ENCODE measurements at places on chromosomes 2 and 18.

GRCh38 chr2:164625378-164625971, 4.2 kb upstream of the GRB14 start:
- DNase-seq, result no peak

DNA sequence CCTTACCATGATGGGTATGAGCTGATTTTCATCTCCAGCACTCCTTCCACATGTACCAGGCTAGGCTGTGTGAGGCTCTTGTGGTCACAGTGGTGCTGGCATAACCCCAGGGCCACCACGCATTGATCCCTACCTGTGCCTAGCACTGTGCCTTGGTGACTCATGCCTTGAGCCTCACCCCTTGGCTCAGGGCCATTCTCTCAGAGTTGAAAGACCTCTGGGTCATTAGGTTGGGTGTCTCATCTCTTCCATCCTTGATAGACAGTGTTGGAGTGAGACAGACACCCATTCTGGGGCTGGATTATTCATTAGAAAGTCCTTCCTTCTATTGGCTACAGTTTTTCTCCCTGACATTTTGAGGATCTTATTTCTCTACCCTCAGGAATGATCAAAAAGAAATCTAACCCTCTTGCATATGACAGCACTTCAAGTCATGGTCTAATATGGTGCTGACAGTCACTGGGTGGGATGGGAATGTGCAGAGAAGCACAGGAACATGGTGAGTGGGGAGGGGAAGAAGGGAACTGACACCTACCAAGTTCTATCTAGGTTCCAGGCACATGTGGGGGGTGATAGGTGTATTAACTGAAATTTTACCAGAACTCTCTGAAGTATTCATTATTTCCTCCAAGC, 41.3 kb downstream of the DYSF start:
- DNase-seq, result no peak

- DNase-seq, result no peak
These were observed 20.4 kb downstream of the DSG4 start for GRCh38 chr18:31396796-31397612.

GRCh38 chr2:53437371-53437770, 330.2 kb upstream of the CHAC2 start:
- peak; percentile 4 for DNase-seq

DNA sequence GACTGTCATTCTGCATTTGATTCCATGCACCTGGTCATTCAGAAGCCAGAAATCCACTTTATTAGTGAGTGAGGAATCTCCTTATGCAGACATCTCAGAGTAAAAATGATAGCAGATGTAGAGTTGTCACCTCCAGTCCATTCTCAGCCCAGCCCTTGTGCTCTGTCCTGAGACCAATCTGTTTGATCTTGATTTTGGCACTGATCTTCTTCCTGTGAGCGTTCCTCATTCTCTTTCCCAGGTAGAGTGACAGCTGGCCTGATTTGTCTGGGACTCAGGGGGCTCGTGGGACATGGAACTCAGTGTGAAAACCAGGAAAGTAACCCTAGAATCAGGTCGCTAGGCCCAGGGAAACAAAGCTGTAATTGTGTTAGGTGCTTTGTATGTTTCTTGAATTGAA, 8.9 kb downstream of the ARHGAP25 start:
- DNase-seq, result no peak

GRCh38 chr2:85579266-85579935, 2.0 kb downstream of the VAMP8 start:
- no peak for DNase-seq

DNA sequence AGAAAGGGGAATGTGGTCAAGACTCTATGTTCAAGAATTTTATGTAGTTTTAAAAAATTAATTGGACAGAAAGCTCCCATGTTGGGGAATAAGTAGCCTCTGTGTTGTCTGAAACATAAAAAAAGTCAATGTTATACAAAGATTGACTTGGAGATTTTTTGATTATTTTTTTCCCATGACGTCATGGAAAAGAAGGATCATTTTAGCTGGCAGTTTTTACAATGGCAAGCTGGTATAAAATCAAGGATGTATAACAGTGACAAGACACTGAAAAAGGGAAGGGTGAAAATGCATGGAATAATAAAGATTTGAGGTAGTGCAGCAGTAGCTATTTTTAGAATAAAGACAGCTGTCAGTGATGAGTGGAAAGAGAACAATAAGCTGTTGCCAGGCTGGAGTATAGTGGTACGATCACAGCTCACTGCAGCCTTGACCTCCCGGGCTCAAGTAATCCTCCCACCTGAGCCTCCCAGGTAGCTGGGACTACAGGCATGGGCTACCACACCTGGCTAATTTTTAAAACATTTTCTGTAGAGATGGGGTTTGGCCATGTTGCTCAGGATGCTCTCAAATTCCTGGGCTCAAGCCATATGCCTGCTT, 9.2 kb downstream of the SLC39A10 start:
- no peak for DNase-seq

GRCh38 chr18:35085450-35086380, 44.5 kb downstream of the MAPRE2 start:
- no peak for DNase-seq

DNA sequence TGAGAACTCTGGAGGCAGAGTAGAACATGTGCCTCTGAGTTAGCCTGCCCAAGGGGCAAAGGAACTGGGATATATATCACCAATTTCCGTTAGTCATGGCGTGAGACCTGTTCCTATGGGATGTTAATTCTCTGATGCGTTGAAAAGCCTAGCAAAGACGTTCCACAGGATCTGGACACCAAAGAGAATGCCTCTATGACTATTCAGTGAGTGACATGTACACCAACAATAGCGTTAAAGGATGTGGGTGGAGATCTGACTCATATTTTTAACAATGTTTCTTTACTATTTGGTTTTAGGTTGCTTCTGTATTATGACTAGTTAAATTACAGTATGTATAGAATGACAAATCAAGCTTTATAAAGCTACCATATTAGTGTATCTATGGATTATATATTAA, 320.9 kb upstream of the MC4R start:
- DNase-seq, result no peak

GRCh38 chr2:102449370-102449974, 23.6 kb upstream of the SLC9A4 start:
- DNase-seq, result peak; percentile 26

DNA sequence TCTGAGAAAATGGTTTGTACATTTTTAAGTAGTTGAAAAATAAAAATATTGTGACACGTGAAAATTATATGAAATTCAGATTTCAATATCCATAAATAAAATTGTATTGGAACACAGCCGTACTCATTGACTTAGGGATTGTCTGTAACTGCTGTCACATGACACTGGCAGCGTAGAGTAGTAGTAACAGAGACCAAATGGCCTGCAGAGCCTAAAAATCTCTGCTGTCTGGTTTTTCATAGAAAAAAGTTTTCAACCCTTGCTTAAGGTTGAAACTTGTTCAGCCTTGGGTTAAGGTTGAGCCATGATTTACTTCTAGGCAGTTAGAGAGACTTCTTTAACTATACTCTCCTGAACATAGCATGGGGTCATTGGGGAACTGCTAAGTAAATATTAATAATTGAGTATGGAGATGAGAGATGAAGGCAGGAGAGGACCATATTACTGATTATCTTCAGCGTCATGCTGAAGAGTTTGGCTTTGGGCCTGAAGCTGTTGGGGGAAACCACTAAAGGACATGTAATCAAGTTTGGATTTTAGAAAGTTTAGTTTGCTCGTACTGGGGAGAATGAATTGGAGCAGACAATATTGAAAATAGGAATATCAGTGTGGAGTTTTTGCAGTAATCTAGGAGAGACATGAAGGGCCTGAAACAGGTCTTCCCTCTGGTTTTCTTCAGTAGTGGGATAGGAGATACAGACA, 16.2 kb downstream of the EML4 start:
- DNase-seq, result no peak

GRCh38 chr18:48607056-48607984, 68.5 kb downstream of the CTIF start:
- peak; percentile 94 for DNase-seq

- DNase-seq, result no peak
These were observed 396.3 kb downstream of the TRIB2 start for GRCh38 chr2:13113002-13113401.

DNA sequence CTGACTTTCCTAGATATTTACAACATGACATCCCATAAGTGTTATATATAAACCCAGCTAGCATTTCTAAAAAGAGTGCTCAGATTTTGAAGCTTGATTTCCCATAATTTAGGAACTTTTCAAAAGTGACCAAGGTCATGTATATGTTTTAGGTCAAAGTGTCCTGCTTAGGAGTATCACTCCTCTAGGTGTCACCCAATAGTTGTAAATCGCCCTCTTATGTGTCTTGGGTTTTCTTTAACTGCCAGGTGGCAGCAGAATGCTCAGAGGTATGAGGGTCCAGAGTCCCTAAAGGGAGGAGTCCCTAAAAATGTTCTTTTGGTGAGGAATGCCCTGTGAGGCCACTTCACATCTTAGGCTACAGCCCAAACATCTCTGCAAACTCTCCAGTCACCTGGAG, 358.3 kb downstream of the CELF4 start:
- no peak for DNase-seq

DNA sequence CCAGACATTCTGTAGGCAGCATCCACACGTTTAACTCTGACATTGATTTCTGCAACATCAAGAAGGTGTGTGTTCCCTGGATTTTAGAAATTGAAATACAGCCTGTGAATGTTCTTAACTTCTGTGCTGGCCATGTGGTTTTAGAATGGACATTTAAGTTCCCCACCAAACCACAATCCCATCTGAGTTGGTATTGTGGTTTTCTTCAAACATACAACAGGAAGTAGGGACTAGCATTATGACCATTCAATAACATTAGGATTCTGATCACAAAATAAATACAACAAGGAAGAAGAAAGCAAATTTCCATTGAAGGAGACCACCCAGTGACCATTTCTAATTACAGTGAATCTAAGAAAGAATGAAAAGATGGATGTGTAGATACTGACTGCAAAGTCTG, 51.2 kb downstream of the MAP3K20 start:
- DNase-seq, result peak; percentile 76

DNA sequence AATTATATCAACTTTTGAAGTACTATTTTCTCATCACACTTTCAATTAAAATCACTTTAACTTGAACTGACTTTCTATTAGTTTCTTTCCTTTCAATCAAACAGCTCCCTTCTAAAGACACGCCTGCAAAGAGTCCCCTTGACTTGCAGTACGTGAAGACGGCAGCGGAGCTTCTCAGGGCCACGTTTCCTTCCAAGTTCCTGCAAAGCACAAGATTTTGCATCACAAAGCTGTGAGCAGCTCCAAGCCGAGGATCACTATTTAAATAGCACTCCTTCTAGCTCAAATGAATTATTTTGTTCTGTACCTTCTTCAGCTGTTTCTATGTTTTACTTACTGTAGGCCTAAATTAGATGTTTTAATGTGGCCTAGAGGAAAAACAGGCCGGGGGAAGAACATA, 30.8 kb downstream of the SH3YL1 start:
- no peak for DNase-seq

DNA sequence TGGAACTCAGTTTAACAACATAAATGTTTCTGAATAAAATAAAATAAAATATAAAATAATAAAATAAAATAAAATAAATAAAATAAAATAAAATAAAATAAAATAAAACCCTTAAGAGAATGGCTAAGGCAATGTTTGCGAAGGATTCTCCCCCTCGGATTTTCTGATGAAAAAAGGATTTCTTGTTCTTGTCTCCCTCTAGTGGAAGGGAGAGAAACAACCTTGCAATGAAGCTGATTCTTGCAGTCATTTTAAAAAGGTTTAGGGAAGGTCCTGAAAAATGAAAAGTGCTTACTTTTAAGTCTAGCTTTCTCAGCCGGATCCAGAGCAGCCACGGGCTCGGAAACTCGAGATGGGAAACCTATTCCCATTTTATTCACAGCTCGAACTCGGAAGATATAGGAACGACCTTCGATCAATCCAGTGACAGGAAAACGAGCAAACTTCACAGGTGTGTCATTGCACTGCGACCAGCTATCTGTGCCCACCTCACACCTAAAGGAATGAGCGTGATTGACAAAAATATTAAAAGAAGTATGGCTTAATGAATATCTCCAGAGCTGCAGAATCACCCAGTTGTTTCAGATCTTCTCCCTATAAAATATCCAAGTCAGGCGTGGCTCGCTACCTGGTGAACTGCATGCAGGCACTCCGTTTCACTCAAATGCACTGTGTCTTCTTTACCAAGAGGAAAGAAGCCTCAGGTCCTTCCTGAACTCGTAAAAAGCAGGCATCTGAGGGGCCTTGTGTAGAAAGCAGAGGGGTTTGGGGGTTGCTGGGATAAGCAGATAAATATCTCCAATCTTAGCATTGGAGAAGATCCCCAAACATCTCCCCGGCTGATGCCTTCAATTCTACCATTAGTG, 68.1 kb downstream of the MYOM1 start:
- DNase-seq, result peak; percentile 9

- DNase-seq, result peak; percentile 76
These were observed 129.7 kb downstream of the MAP4K4 start for GRCh38 chr2:101827246-101827645.

DNA sequence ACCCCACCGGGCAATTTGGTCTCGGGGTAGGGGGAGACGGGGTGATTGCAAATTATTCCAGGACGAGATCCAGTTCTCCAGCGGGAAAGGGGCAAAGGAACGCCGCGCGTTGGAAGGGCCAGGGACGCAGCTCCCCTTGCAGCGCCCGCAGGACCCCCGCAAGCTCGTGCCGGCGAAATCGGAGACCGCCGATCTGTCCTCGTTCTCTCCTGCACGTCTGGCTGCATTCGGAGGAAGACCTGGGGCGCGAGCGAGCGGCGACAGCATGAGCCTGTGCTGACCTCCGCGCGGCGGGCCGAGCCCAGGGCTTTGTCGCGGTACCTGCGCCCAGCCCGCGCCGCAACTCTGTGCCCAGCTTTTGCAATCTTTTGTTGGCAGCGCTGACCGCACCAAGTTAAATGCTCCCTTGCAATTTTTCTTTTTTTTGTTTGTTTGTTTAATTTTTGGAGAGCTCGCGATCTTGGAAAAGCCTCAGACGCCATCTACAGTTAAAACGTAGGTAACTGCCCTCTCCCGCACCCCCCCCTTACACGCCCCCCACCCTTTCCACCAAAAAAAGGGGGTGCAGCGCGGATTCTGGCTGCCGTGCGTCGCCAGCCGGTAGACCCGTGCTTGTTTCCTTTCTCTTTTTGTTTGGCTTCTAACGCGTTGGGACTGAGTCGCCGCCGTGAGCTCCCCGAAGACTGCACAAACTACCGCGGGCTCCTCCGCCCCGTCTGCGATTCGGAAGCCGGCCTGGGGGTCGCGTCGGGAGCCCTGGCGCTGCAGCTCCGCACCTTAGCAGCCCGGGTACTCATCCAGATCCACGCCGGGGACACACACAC, 667 bp downstream of the TRIB2 start:
- no peak for DNase-seq

DNA sequence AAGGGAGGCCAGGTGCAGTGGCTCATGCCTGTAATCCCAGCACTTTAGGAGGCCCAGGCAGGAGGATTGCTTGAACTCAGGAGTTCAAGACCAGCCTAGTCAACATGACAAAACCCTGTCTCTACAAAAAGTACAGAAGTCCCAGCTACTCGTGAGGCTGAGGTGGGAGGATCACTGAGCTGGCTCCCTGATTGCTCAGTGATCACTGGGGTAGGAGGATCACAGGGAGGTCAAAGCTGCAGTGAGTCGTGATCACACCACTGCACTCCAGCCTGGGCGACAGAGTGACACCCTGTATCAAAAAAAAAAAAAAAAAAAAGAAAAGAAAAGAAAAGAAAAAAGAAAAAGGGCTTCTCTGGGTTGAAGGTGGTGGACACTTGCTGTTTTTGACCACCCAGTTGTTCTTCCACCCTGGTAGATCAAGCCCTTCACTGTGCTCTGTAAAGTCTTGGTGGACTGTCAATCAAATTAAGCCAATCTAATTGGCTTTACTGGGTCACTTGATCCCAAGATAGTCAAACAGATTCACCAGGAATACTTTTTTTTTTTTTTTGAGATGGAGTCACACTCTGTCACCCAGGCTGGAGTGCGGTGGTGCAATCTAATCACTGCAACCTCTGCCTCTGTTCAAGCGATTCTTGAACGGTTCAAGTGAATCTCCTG, 191.6 kb downstream of the AGPS start:
- DNase-seq, result no peak

- no peak for DNase-seq
These were observed 178.1 kb downstream of the MIB1 start for GRCh38 chr18:21918693-21919092.
